ENCODE measurements at places on chromosomes 2 and 18.
A peak's percentile ranks its signal among the peaks of the same experiment; 100 is the strongest.

GRCh38 chr2:69073928-69074570, 61.1 kb downstream of the ANTXR1 start:
- no peak for DNase-seq

- no peak for DNase-seq
Measured at GRCh38 chr2:129605646-129606045, 373.8 kb upstream of the RAB6C start.

GRCh38 chr2:126799301-126799700, 99.4 kb upstream of the TEX51 start:
- peak; percentile 59 for DNase-seq

GRCh38 chr2:152098496-152099366, at the start of gene CACNB4:
CACNB4 (minus strand) TSS chr2:152099044.
- no peak for DNase-seq

DNA sequence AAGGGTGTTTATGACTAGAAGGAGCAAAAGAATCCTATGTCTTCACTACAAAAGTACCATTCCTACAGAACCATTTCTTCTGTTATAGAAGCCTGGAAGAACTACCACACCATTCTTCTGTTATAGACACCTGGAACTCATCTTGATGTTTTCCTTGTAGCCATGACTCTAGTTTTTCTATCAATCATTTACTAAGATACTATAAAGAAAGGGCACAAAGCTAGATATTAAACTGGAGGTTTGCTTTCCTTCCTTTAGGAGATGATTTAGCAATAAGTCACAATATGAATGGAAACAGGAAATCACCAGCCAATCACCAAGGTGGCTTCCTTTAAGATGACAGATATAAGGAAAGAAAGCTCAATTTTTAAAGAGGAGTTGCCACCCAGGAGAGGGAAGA, 100.3 kb upstream of the NEUROD1 start:
- peak; percentile 5 for DNase-seq

- no peak for DNase-seq
Measured at GRCh38 chr18:75497576-75498235, 70.2 kb upstream of the SMIM21 start.

- peak; percentile 7 for DNase-seq
Measured at GRCh38 chr2:59034837-59035236, 793.7 kb upstream of the FANCL start.

DNA sequence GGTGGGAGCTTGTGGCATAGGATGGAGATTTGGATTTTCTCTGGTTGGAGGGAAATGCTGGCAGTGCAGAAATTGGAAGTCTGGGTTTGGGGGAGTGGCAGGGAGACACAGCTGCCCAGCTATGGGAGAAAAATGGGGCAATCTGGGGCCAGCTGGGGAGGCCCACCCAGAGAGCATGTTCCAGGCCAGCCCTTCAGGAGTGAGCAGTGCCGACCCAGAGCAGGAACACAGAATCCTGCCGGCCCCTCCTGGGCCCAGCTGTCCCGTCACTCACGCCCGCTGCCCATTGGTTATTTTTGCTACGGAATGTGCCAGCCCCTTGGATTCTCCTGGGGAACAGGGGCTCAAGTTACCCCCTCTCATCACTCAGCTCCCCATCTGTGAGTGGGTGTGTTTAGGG, 4.9 kb downstream of the SPEG start:
- no peak for DNase-seq

DNA sequence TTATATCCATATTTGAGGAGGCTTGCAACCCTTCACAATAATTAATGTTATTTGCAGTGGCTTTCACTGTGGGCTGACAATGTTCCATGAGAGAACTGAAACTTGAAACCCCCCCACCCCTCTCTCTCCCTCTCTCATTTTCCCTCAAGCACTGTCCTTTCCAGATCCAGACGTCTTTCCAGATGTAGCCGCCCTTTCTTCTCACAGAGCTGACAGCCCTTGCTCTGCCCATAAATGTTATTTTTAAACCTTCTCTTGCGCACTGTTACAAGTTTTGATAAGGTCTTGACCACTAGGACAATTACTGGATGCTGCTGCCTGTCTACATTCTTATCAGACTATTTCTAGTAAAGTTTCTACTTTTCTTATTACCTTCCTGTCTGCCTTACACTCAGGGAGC, 91.4 kb upstream of the LINC00305 start:
- no peak for DNase-seq

- no peak for DNase-seq
Measured at GRCh38 chr2:88080545-88080944, 12.9 kb downstream of the SMYD1 start.

GRCh38 chr2:215435870-215436704, at the start of gene FN1:
FN1 (minus strand) TSS chr2:215436068; CDS start chr2:215435802, 266 bp downstream.
- DNase-seq = peak; percentile 72

GRCh38 chr2:38988716-38989115, 99.0 kb downstream of the ARHGEF33 start:
- no peak for DNase-seq

DNA sequence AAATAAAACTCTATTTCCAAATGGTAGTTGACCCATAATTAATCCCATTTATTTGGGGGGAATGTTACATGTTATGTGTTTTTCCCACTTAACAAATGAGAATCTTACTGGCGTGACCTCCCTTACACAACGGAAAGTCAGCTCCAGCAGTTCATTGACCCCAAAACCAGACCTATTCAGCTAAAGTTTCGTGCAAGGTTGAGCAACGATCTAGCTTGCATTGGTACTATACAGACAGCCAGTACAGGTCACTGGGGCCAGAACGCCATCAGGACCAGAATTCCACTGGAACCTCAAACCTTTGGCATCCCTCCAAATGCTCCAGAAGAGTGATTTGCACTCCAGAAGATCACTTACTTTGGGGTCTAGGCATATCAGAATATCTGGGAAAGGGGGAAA, 6.8 kb upstream of the CTAGE1 start:
- DNase-seq = no peak

GRCh38 chr2:105379741-105380186, 19.1 kb downstream of the FHL2 start:
- peak; percentile 53 for DNase-seq

DNA sequence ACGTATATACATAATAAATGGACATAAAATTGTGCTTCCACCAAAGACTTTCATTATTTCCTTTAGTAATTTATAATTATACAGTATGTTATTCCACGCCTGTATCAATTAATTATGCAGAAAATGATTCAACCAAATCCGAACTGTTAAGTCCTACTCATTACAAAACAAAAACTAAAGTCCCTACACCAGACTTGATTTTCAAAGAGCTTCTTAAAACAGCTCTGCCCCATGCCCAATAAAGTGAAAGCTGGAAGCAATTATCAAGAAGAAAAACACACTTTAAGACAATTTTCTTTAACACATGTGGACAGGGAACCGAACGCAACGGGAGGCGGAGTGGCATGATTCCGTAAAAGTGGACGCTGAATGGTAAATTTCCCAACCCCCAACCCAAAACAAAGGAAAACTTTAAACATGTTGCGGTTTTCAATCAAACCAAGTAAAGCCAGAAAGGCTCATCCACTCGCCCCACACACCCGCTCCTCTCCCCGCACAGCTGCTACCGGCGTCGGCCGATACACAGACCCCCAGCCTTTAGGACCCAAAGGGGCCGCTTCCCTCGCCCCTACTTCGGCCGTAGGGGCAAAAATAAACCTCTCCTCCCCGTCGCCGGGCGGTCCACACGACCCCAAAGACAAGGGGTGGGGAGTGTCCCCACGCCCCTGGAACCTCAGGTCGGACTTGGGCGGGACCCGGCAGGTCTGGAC, 705 bp downstream of the YES1 start:
- DNase-seq = no peak

DNA sequence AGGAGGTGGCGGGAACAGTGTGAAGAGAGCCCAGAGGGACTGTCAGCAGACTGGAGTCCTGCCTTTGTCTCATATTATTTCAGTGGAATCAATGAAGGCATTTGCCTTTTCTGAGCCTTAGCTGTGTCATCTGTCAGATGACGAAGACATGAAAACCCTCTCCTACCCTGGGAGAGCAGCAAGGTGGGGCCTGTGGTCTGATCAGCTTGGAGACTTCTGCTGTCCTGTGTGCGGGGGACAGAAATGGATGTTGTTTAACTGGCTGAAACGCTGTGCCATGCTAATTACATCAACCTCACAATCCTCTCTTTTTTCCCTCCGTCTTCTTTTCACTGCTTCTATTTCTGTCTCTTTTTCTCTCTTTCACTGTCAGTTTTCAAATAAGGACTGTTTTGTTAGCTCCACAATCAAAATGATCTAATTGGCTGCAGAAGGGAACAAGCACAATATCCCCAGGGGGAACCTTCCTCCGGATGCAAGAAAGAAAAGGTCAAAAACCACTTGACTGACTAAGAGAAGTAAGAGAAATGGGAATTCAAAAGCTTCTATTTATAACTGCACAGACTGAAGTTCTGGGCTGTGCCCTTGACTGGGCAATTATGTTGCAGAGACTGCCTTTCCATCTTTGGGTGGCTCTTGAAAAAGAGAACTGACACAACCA, 340.1 kb downstream of the CLIP4 start:
- DNase-seq = peak; percentile 85

DNA sequence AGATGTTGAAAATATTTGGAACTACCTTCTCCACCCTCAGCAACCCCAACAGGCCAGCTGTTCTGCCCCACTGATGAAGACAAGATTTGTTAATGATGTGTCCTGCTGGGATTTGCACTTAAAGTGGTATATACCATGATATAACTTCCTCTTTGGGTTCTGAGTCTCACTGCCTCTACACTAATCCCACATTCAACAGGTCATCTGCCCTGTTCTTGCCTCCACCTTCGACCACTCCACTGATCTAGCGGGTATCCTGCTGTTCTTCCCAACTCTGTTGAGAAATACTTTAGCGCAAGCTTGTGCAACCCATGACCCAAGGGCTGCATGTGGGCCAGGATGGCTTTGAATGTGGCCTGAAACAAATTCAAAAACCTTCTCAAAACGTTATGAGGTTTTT, 72.7 kb downstream of the LRP1B start:
- no peak for DNase-seq

DNA sequence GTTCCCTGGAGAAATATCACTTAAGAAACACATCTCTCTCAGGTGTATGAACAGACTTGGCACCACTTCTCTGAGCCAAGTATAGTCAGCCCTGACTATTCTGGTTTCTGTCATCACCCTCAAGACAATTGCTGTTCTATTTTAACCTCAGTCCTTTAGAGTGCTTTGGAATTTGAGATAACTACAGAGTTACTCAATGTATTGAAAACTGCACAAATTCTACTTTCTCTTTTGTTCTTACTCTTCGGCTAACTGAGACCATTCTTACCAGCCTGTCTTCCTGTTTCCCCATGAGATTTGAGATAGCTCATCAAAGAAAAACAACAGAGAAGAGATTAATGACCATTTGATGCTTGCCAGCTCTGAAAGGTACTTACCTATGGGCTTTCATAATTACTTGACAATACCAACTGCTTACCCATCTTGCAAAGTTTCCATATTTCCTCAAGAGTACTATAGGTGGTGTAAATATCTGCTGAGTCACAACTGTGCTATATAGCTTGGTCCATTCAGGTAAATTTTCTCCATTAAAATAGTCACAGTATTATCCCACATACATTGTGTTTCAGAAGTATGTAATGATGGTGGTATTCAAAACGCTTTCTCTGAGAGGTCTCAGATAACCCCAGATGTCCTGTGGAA, 467.5 kb upstream of the CHST9 start:
- DNase-seq = no peak

GRCh38 chr2:165192729-165193128, 11.1 kb downstream of the SCN3A start:
- no peak for DNase-seq

Data from suppressor macrophage (primary cell).